ENCODE measurements at places on chromosomes 5 and 9.

GRCh38 chr9:120212853-120213200, 367.1 kb downstream of the CDK5RAP2 start:
- DNase-seq, result no peak

- DNase-seq, result no peak
Observed at GRCh38 chr5:171365351-171365750, 22.3 kb upstream of the NPM1 start.

DNA sequence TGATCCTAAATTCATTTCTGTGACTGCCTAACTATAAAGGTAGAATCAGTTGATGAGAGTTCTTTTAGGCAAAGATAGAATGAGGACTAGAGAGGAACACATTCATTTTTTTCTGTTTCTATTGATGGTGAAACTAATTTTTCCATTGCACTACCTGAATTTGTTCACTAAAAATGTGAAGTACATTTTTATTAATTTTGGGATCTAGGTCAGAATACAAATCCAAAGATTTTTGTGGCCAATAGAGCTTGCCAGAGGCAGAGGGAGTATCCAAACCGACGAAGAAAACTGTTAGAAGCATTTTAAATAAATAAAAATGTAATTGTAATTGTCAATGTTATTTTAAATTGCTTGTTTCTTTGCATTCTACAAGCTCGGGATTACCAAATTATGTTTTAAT, 78.1 kb downstream of the MTREX start:
- DNase-seq, result no peak

GRCh38 chr5:5882706-5883105, 460.2 kb downstream of the ICE1 start:
- DNase-seq, result no peak
